Stimulated activated CD4-positive, alpha-beta T cell treated with anti-CD3 and anti-CD28 coated beads, Interleukin-15, amount 100 ng/mL, for 48 hours (primary cell): ENCODE measurements at places on chromosomes 1 and 21.

DNA sequence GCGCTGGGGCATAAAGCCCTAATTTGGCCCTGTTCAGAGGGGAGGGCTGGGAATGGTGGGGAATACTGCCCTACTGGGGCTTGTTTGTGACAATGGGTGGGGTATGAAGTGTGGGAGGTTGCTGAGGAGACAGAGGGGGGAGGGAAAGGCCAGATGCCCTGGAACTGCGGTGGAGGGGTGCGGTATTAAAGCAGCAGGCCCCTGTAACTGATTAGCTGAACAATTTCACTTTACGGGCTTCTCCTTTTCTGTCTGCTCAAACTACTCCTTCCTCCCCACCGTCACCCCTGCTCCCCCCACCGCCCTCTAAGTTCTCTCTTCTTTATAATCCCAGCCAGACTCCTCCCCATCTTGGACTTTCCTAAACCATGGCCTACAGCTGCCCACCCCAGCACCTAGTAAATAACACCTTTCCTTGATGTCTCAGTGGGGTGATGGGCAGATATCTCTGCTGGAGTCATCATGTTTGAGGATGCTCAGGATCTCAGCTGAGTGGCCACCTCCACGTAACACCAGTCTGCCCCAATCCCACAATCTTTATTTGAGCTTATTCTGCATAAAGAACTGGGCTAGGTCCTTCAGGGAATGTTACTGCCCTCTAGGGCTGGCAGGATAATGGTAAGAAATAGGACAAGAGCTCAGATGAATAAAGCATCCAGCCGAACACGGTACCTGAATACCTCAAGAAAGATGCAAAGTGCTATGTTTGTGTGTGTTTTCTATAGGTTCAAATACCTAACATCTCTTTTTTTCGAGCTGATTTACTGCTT, 33.5 kb downstream of the XCL1 start:
- no peak for DNase-seq

DNA sequence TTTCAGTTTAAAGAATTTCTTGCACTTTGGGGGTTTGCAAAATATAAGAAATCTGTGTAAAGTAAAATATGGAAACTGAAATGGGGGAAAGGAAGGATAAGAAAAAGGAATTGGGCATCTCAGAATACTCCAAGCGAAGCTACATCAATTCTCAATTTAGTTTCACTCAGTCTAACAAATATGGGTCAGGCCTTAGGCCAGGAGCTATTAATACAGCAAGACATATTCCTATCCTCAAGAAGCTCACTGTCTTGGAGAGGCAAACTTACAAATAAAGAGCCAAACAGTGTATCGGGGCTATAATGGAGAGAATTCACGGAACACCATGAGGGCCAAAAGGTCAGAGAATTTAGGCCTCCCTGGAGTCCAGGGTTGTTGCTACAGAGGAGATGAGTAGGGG, 43.0 kb upstream of the CCDC190 start:
- no peak for DNase-seq

DNA sequence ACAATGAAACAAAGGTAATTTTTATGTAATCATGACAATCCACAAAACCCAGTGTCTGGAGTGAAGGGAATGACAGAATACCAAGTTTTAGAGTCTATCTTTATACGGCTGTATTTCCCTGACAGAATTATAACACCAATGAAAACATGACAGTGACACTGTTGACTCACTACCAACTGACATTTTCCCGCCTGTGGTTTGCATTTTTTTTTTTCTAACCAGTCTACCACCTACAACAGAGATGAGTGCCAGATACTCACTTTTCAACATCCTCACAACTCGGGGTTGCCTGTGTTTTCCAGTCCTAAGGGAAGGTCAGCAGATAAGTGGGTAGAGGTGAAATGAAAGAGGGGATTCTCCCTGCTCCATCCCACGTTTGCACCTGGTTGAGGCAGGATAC, 118.9 kb downstream of the KCNJ6 start:
- DNase-seq, result no peak

- no peak for DNase-seq
Measured at GRCh38 chr1:85027242-85027983, 20.9 kb downstream of the MCOLN3 start.

GRCh38 chr21:26539566-26539965, 33.5 kb downstream of the CYYR1 start:
- no peak for DNase-seq

GRCh38 chr1:172622541-172622940, 36.4 kb upstream of the FASLG start:
- DNase-seq, result no peak

- DNase-seq, result no peak
Measured at GRCh38 chr1:41681331-41682098, 197.0 kb upstream of the EDN2 start.

- no peak for DNase-seq
Measured at GRCh38 chr1:210376836-210377372, 48.2 kb downstream of the HHAT start.

DNA sequence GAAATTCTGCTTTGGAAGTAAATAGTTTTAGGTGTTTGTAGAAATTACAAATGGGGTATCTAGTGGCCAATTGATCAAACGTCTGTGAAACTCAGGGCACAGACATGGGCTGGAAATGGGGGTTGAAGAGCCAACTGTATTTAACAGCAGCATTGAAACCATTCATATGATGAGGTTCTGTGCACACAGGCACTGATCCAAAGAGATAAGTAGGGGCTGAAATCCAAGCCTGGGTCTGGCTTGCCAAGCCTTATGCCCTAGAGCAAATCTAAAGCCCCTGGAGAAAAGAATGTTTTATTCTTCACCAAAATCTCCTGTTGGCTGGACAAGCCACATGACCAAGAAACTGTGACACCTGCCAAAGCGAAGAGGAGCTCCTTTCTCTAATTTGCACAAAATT, 67.6 kb upstream of the ST6GALNAC5 start:
- no peak for DNase-seq

DNA sequence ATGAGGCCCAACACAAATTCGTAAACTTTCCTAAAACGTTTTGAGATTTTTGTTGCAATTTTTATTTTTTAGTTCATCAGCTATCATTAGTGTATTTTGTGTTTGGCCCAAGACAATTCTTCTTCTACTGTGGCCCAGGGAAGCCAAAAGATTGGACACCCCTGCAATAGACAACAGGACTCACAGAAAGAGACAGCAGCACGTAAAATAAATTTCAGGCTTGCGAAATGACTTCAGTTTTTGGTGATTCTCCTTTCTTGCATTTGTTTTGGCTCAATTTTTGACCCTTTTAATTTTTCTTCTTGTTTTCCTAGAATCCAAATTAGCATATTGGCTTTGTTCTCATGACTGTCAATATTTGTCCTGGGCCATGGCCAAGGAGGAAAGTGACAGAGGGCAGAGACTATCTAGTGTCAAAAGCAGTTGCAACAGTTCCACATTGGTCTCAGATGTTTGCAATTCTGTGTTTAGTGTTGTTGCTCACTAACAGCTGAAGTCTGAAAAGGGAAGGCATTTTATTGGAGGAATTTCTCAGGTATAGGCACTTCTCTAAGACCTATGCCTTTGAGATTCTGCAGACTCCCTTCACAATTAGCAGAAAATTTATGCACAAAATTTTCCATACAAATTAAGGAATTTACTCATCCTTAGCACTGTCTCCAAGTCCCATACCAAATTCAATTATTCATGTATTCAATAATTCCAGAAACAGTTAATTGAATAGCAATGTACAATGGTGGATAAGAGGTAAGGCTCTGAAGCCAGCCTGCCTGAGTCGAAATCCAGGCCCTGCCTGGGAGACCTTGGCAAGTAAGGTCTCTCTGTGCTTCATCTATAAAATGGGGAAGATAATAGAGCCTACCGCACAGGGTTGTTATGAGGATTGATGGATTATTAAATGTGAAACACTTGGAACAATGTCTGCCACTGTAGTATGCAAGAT, 160.9 kb upstream of the IVNS1ABP start:
- no peak for DNase-seq

DNA sequence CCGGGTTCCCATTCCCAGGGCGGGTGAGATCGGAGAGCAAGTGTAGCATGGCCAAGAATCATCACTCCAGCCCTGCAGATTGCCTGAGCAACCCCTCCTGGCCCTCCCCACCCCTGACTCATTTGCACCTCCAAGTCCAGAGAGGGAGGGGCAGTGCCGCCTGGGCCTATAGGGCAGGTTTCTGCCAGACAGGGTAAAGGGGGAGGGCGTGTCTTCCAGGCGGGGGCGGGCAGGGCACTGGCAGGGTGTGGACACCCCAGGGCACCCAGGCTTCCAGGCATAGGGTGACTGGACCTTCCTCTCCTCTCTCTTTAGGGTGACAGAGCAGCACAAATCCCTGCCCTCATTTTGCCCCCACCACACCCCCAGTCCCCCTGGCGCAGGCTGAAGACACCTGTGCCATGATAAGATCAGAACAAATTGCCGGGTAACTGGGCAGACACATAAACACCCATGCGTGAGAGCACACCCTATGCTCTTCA, 3.2 kb upstream of the CRYBG2 start:
- no peak for DNase-seq
